ENCODE measurements at places on chromosomes 16 and 17.

GRCh38 chr16:85270374-85270773, 158.1 kb upstream of the CIBAR2 start:
- DNase-seq = no peak

DNA sequence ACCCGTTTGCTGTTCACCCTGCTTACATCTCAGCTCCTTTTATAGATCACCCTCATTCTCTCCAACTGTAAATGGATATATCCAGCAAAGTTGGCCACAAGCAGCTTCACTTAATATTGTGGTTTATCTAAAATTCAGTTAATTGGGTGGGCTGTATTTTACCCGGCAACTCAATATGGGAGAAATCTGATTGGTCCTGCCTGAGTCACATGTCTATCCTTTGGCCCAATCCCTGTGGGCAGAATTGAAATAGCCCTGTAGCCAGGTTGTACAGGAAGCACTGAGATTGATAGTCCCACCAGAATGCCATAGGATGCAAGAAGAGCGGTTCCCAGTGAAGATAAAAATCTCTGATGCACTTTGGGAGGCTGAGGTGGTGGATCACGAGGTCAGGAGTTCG, 73.2 kb downstream of the AIPL1 start:
- no peak for DNase-seq

DNA sequence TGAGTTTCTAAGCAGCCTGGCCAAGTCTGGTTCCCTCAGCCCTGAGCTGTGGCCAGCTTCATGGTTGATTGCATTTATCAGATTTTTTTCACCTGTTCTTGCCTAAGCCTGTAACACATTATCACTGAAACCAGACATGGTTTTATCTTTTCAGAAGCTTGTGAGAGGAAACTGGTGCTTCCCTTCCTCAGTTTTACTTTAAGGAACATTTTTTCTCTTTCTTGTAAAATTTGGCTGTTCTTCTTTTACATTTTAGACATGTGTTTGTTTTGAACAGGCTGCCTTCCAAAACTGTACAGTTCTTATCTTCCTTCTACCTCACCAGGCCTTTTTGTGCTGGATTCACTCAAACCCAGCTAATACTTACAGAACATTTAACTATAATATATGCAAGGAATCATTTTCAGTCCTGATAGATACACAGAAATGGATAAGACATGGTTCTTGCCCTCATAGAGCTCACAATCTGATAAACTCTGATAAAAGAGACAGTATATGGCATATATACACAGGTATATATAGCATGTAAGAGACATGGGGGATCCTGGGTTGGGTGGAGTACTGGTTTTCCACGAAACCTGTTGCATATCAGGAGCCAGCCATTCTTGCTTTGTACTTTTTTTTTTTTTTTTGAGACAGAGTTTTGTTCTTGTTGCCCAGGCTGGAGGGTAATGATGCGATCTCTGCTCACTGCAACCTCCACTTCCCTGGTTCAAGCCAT, 44.5 kb downstream of the ZNRF1 start:
- no peak for DNase-seq

- no peak for DNase-seq
These were observed 67.1 kb downstream of the IL21R start for GRCh38 chr16:27468941-27469531.

GRCh38 chr17:75830164-75831031, 13.8 kb downstream of the UNC13D start:
- peak; percentile 75 for DNase-seq

DNA sequence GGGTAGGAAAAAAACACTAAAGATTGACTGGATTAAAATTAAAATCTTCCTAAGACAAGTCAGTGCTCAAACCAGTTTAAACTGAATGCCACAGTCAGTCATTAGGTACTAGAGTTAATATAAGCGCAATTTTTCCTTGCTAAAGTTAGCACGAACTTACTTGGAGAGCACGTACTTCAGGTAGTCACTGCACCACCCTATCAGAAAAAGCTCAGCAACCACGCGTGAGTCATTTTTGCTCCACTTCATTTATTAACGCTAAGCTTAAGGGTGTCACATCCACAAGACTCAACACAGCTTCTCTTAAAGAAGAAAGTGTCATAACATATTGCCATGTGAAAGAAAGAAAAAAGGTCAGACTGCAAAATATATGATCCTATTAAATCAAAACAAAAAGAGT, 53.1 kb downstream of the TEX2 start:
- DNase-seq = no peak

- DNase-seq = no peak
These were observed 71.4 kb downstream of the BCAS3 start for GRCh38 chr17:60749050-60749449.

DNA sequence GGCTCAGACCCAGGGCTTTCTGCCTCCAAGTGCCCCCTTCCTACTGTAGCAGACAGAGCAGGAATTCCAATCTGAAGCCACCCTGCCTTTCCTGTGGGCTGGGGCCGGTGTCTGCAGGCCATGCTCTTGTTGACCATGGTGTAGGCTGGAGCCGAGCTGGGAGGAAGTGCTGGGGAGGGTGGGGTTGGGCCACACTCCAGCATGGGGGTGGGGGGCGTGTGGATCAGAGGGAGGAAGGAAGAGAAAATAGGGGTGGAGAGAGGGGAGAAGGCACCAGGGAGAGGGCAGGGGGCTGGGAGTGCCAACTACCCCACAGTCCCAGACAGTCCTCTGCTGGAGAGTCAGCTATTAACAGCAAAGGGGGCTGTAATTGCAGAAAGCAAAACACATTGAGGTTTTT, 54.3 kb upstream of the JPH3 start:
- no peak for DNase-seq

GRCh38 chr17:7281953-7282751, 634 bp downstream of the SLC2A4 start:
- no peak for DNase-seq

DNA sequence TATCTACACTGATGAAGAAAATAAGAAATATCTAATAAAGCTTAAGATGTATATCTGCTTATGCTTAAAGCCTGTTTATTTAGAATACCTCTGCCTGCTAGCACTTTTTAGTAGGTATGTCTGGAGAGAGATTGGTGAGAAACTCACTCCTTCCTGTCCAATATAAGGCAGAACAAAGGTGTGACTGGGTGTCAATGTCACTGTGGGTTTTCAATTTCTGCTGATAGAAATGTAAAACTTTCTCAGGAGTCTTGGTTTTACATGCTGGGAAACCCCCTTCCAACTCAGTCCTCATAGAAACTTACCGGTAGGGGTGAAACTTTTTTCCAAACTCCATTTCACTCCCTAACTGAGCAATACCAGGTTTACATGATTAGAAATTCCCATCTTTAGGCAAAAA, 17.8 kb upstream of the MPHOSPH6 start:
- no peak for DNase-seq

DNA sequence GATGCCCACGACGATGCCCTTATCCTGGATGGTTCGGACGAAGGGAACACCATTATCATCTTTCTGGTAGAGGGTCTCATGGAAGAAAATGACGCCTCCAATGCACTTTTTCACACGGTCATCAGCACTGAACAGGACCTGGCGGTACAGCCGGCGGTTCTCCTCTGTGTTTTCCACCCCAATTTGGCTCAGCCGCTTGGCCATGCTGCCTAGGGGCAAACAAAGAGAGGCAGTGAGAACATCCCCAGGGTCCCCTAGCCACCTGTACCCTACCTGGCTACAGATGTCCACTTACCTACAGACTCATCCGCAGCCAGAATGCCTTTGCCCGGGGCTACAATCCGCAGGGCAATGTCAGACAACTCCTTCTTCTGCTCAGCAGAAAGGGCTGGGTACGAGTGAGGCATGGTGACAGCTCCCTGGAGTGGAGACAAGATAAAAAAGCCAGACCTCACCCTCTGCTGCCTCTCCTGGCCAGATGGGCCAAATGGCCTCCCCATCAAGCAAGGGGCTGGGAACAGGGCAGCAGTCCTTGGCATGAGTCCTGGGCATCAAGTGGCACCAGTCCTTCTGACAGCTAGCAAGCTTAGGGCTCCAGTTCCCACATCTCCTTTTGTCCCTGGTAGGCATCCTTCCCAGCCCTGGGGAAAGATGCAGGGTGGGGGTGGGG, 1.4 kb downstream of the ALDOC start:
- peak; percentile 57 for DNase-seq

- no peak for DNase-seq
These were observed 8.3 kb downstream of the CUEDC1 start for GRCh38 chr17:57946798-57947358.

DNA sequence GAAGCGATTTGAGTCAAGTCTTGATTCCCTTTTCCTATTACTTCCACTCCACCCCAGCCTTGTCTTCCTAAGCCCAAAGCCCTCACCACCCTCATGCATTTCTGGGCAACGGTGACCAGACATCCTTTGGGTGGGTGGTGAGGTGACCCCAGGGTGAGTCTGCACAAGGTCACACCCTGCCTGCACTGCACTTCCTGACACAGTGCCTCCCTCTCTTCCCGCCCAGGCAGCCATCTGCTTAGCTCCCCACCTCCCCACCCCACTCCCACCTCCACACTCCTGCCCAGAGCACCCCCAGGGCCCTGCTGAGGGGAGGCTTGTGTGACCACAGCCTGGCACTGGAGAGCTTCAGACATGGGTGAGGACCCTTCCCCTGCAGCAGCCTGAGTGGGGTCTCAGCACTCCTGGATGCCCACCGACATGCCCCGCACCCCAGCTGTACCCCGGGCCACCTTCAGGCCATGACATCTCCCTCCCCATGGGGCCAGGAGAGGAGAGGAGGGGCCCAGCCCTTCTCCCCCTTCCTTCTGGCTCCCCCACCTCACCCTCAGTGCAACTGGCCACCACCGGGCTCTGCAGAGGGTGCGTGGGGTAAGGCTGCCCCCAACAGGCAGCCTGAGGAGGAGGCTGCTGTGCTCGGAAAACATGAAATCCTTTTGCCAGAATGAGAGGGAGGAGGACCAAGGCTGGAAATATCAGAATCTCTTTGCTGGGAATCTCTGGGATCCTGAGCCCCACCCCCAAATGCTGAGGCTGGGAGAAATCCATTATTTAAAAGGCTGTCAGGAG, 68.6 kb downstream of the CCT6B start:
- DNase-seq = no peak

- DNase-seq = peak; percentile 86
These were observed 6.0 kb upstream of the RNF213 start for GRCh38 chr17:80254396-80255251.

DNA sequence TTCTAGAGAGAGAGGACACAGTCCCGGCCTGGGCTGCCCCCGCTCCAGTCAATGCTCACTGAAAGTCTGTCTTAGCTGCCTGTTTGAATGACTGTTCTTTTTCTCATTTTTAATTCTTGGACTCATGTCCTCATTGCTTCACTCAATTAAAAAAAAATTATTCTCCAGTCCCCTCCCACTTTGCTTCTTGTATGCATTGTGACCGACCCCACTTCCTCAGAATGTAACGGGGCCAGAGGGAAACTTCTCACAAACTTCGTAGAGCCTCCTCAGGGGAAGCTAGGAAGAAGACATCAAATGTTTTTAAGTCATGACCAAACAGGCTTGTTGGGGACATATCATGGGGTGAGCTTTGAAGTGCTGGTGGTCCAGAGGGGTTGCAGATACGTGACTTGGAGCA, 113.2 kb downstream of the CCDC182 start:
- no peak for DNase-seq

- peak; percentile 71 for DNase-seq
These were observed 2.9 kb upstream of the SCIMP start for GRCh38 chr17:5237541-5238016.

DNA sequence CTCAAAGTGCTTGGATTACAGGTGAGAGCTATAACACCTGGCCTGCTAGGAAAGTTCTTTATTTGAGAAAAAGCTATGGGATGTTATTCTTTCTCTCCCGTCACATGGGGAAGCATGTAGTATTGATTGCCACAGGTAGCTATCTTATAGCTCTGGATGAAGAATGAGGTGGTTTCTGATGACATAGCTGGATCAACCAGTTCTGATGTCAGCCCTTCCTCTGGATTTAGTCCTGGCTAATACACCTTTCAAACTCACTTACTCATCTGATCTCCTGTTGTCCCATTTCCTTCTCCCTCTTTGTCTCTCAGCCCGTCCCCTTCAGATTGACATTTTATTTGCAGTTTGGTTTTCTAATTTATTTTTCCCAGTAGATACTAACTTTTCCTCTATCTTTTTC, 14.1 kb upstream of the PPM1D start:
- no peak for DNase-seq

DNA sequence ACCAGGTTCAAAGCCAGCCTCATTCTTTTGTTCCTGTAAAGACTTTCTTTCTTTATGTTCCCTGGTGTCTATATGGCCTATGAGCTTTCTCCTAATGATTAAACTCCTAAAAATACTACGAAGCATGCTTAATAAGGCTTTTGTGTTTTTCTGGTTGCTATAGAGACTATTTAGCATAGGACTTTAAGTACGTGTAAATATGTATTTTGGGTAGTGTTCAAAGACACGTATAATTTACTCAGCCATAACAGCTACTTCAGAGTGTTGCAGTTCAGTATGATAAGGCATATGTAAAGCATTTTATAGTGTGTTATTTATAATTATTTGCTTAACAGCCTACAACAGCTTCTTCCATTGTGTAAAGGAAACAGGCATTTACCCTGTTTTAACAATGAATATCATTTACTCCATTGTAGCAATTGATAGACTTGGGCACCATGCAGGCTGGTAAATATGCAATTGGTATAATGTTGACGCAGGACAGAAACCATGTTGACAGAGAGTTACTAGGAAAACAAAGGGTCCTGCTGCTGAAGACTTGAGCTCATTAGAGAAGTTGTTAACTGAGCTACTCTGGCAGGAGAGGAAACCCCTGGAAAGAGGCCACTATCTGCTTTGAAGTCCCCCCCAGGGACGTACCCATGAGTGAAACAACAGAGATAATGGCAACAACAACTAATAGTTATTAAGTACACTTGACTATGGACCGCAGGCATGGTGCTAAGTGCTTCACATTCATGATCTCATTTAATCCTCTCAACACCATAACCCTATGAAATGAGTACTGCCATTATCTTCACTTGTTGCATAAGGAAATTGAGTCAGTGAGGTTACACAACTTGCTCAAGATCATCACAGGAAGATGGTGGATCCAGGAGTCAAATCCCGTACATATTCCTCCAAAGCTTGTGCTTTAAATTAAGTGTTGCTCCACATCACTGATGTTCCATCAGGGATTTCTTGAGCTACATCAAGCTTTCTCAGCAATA, 342.2 kb upstream of the DYNLRB2 start:
- DNase-seq = no peak

DNA sequence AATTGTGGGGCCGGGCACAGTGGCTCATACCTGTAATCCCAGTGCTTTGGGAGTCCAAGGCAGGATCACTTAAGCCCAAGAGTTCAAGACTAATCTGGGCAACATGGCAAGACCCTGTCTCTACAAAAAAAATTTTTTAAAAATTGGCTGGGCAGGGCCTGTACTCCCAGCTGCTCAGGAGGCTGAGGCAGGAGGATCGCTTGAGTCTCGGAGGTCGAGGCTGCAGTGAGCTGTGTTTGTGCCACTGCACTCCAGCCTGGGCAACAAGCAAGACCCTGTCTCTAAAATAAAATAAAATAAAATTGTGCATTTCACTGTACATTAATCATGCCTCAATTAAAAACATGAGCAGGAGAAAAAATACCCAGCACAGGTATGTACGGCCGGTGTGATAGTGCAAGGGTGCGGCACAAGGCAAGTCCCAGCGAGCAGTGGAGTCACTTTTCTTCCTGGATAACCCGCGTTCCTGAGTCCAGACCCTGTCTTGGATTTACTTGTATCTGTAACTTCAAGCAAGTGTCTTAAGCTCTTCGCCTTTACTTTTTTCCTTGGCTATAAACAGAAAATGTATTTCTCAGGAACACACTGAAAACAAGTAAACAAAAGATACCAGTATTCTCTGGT, 11.4 kb downstream of the ZDHHC7 start:
- no peak for DNase-seq
